Activated T-helper 1 cell treated with anti-CD3 and anti-CD28 coated beads, Interleukin-2, amount 50 U/mL, for 16 hours (primary cell): ENCODE measurements at places on chromosomes 7 and 10.

- DNase-seq, result no peak
These were observed 239.7 kb upstream of the MKLN1 start for GRCh38 chr7:131087756-131088658.

DNA sequence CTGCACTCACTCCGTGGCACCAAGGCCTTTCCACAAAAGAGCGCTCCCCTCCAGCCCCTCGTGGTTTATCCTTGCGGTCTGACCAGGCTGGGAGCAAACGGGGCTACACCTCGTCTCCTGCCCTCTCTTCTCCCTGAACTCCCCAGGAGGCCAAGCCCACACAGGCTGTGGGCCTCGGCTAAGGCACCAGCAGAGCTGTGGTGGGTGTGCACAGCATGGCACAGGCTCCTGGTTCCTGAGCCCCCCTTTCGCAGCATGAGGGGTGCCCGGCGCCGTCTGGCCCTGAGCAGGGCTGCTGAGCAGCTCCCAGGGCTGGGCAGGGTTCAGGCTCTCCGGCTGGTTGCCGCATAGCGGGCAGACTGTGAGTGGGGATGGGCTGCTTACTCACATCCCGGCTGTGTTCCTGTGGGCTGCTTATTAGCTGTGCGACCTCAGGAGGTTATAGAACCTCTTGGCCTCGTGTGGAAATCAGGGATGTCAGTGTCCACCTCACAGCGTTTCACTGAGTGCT, 90.4 kb downstream of the ZMIZ1 start:
- DNase-seq, result no peak

GRCh38 chr10:74194545-74194944, 43.5 kb downstream of the ADK start:
- DNase-seq, result no peak

- no peak for DNase-seq
These were observed at the start of gene ABCC2 for GRCh38 chr10:99782447-99783286. TSS of gene ABCC2 (plus strand) at chr10:99782640. CDS start at chr10:99782845, 205 bp downstream.

DNA sequence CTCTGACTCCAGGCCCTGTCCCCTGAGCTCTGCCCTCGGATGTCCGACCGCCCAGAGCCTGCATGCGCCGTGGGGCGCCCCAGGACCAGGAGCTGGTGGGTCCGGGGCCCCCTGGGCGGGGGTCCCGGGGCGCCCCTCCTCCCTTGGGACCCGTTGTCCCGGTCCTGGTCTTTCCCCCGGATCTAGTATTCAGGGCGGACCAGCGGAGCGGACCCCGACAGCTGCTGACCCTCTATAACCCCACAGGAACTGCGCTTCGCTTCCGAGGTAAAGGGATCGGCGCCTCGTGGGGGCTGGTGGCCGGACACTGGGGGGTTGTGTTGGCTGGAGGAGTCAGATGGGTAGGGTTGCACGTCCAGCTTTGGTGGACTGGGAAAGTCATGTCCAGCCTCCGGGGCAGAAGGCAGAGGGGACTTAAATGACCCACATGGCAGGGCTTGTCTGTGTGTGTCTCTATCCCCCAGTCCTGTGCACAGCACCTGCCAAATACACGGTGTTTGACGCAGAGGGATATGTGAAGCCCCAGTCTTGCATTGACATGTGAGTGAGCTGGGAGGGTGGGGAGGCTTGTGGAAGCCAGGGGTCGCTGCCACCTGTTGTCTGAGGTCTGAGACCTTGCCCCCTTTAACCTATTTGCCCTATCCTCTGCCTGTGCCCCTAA, 520 bp downstream of the MOSPD3 start:
- no peak for DNase-seq

DNA sequence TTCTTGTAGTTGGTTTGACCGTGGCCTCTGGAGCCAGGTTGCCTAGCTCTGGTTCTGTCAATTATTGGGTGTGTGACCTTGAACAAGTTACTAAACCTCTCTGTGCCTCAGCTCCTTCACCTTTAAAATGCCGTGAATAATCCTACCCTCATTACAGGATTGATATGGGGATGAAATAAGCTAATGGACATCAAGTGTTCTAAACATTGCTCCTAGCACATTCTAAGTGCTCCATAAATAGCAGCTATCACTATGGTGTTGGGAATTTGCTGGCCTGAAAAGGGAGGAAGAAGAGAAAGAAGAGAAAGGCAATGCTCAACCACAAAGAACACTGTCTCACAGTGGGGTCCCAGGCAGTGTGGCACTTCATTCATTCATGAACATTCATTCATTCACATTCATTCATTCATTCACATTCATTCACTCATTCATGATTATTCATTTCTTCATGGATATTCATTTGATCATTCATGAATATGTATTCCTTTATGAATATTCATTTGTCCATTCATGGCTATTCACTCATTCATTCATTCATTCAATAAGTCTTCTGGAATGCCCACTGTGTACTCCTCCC, 38.8 kb downstream of the TMEM130 start:
- no peak for DNase-seq

DNA sequence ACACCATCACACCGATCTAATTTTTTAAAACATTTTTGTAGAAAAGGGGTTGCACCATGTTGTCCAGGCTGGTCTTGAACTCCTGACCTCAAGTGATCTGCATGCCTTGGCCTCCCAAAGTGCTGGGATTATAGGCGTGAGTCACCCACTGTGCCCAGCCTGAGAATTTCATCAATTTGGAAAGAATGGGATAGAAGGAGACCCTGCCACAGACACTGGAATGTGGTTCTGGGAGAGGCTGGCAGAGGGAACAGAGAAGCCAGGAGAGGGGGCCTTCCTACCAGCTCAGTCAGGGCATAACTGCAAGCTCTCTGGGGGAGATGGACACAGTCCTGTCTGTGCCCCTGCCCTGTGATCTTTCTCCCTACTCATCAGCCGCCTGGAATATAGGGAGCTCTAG, 42.1 kb upstream of the MKRN1 start:
- DNase-seq, result no peak

- DNase-seq, result no peak
These were observed 89.3 kb upstream of the PRKCQ start for GRCh38 chr10:6669269-6669859.

GRCh38 chr10:28332726-28333125, 29.9 kb upstream of the MPP7 start:
- no peak for DNase-seq

DNA sequence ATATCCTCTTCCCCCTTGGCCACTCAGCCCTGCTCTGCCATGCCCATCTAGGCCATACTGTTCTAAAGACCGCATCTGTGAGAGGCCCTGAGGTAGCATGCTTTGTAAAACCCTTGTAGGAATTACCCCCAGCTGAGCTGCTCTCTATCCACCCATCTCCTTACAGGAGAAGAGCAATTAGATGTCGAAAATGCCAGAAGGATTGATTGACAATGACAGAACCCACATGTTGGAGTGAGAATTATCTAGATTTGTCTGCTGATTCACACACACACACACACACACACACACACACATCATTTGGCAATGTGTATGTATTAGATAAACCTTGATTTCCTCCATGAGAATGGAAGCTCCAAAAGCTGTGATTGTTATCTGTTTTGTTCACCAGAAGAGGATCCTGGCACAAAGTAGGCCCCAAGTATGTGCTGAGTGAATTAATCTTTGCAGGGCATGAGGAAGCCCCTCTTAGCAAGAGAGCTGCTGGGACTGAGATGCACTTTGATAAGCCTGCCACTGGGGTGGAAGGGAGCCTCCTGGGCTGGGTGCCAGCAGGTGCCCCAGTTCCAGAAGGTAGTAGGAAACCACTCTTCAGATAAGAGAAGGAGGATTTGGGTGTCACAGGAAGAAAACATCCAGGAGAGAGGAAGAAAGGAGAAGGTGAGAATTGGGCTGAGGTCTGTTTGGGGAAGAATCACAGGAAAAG, 187.5 kb upstream of the ADO start:
- DNase-seq, result no peak

DNA sequence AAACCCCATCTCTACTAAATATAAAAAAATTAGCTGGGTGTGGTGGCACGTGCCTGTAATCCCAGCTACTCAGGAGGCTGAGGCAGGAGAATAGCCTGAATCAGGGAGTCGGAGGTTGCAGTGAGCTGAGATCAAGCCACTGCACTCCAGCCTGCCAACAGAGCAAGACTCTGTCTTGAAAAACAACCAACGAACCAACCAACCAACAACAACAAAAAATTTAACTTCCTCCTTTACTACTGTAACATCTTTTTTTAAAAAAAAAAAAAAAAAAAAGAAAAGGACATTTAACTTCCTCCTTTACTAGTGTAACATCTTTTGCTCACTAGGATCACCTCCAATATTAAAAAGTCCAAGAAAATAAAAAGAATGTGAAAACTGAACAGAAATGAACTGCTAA, 92.3 kb upstream of the TMEM168 start:
- DNase-seq, result no peak

DNA sequence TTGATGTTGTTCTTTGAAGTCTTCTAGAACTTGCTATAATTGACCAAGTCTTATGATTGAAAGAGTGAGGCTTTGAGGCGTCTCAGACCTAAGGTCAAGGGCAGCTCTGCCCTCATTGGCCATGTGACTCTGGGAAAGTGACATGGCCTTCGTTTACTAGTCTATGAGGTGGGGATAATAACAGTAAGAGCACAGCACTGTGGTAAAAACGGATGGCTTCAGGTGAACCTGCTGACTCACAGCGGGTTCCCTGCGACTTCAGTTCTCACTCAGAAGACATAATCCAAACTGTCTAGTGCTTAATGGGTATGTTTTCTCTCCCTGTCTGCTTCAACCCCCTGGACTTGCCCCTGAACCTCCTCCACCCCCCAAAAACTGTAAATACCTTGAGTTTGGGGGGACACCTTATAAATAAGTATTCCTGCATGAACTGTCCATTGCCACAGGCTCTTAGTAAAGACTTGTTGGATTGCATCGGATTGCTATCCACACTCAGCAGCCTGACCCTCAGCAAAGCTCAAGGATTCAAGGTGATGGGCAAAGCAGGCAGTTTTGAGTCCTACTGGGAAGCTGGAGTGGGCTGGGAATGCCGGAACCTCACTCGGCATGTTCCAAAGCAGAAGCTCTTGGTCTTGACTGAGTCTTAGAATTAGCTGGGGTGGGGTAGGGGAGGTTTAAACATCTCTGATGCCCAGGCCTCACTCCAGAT, 304.6 kb downstream of the KLF6 start:
- no peak for DNase-seq

DNA sequence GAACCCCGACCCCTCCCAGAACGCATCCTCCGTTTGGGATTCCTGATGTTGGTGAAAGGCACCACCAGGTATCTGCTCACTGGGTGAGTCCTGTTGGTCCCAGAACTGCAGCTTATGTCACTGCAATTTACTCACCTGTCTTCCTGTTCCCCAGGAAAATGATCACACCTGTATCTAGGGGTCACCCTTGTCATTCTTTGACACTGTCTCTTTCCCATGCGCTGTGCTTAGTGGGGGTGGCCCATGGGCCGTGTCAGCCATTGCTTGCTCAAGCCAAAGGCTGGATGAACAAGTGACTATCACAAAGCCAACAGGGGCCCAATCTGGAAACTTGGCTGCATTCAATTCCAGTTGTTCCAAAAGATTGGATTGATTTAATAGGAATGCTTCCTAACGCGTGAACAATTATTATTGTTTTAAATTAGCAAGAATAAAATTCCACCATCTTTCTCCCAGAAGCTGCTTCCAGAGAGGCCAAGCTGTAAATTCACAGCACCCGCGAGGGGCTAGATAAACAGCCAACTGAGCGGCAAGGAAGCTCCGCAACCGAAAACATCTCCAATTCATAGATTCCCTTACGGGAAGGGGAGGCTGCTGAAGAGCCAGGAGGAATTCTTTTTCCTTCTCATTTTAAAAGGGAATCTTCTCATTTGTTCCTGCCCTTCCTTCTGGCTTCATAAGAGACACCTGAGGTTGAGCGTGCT, 134.8 kb upstream of the ZMIZ1 start:
- DNase-seq, result no peak

GRCh38 chr10:22437620-22438588, 92.6 kb downstream of the SPAG6 start:
- DNase-seq, result peak; percentile 15

DNA sequence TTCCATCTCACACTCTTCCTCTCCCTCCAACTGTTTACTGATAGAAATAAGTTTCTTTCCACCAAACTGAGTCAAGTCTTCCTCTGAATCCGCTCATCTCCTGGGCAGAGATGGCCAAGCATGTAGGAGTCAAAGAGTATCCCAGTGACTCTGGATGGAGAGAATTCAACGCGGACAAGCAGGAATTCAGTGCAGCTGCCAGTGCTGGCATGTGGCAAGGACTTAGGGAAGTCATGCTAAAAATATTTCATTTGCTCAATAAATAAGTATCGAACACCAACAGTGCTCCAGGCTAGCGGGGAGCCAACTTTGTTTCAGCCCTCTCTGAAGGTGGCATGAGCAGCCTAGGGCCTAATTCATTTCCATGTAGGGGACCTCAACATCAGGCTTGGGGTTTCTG, 351.6 kb upstream of the ZMIZ1 start:
- no peak for DNase-seq

- DNase-seq, result no peak
These were observed 338.9 kb downstream of the WDR37 start for GRCh38 chr10:1395025-1395480.

DNA sequence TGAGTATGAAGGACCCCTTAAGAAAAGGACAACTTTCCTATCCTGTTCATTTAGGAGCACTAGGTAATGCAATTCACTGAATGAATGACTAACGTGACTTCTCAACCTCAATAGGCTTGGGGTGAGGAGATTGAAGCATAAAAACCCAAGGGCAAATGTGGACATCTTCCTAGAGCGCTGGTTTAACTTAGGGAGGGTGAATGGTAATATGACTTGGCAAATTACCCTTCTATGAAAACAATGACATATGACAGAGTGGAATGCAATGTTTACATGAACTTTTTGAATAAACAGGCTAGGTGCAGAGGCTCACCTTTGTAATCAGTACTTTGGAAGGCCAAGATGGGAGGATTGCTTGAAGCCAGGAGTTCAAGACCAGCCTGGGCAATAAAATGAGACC, 83.9 kb upstream of the ANK3 start:
- no peak for DNase-seq

DNA sequence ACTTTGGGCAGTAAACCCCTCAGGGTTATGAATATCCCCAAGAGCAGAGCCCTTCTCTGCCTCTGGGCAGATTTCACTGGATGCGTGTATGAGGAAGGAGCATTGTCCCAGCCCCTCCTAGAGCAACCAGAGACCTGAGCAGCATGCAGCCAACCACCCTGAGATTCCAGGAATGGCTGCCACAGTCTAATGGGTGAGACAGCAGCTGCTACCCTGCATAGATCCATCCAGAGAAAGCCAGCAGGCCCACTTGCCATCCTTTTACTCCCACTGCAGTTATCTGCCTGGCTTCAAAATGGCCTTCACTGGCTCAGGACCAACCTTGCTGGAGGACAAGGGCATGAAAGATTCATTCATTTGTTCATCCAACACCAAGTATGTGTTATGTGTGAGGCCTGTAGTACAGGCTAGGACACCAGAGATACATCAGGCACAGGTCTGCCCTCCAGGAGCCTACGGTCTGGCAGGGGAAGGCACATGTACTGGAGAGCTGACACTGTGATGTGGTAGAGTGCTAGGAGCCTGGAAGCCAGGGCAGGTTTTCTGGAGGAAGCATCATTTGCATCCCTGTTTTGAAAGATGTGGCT, 26.2 kb upstream of the C10orf105 start:
- no peak for DNase-seq

DNA sequence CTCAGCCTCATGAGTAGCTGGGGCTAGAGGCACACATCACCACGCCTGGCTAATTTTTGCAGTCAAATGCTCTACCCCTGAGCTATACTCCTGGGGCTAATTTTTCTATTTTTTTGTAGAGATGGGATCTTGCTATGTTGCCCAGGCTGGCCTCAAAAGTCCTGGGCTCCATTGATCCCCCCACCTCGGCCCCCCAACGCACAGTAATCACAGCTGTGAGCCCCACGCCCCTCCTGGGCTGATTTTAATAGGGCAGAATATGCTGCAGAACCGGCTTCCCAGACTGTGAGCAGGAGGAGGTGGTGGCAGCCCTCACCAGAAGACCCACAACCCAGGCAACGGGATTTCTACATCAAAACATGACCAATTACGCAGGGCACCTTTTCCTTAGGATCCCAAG, 15.2 kb downstream of the BRAT1 start:
- no peak for DNase-seq
